Activated CD8-positive, alpha-beta memory T cell treated with anti-CD3 and anti-CD28 coated beads, Interleukin-2, amount 10 ng/mL, durations not matched to agents 7 days and 5 days (primary cell): ENCODE measurements at places on chromosomes 16 and 17.

DNA sequence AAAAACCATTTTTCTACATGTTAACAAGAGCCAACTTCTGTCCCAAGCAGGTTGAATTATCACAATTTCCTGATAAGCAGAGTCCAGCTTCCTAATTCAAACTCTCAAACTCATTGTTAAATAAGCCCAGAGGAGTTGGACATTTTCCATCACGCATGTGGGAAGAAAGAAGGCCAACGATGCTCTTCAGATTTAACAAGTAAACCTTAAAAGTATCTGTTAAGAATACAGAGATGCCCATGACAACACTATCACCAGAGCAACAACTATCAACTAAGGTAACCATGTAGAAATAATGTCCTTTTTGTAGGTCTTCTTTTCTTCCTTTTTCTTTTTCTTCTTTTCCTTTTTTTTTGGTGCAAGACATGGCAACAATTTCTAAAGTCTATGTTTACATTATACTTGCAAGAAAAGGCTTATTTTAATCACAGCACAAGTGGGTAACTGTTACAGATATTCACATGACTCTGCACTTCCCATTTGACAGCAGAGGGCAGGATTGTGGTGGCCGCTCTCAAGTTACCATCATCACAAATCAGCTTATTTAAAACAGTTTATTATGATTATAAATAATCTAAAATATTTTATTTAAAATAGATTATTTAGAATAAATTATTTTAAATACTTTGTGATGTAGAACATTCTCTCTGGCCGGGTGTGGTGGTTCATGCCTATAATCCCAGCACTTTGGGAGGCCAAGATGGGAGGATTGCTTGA lies 35.7 kb upstream of the DHRS7B start:
- no peak overlapping the region for H3K4me3 ChIP-seq
- no peaks in the 10 kb centered on the region for H3K4me1 ChIP-seq
- no peak overlapping the region for H3K27ac ChIP-seq
- H3K27me3 ChIP-seq = no peaks in the 10 kb centered on the region
- H3K36me3 ChIP-seq = no peaks in the 10 kb centered on the region
- no peak for DNase-seq

DNA sequence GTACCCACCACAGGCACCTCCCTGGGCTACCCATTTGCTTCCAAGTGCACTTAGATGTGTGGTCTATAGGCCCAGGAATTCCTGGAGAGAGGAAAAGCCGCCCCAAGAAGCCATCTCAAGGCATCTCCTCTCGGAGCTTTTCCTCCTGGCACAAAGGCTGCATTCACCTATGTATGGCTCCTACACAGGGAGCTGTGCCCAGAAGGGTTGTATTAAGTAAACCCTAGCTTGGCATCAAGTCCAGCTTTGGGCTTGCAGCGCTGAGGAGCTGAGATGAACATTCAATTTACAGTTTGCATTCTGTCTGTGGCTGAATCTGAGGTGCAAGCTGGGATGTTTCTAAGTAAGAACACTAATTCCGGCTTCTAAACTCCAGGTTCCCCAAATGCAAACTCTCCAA lies 81.3 kb downstream of the CDYL2 start:
- peaks cover 57% of the 10 kb centered on the region for H3K4me1 ChIP-seq
- peaks cover 18% of the 10 kb centered on the region for H3K36me3 ChIP-seq

DNA sequence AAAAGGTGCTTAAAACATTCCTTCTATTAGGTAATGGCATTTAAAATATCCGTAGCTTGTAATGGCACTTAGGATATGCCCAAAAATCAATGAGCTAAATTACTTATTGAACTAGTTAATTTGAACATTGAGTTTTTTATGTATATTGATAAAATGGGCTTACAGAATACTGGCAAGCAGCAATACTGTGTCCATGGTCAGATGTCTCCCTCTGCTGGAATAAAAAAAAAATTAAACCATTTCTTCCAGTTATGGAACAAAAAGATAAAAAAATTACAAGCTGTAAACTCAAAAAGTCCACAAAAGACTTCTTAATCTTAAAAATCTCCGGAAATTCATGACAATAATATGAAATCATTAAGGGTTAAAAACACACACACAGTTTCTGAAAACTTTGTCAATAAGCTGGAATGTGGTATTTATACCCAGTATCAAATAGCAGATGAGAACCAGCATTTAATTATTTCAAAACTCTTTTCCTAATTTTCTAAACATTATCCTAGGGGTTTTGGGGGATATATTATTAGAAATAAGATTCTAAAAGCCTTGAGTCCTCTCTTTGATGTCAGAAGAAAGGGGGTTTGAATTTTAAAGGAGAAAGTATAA lies 21.5 kb upstream of the PSMD7 start:
- peaks cover 28% of the 10 kb centered on the region for H3K27me3 ChIP-seq

DNA sequence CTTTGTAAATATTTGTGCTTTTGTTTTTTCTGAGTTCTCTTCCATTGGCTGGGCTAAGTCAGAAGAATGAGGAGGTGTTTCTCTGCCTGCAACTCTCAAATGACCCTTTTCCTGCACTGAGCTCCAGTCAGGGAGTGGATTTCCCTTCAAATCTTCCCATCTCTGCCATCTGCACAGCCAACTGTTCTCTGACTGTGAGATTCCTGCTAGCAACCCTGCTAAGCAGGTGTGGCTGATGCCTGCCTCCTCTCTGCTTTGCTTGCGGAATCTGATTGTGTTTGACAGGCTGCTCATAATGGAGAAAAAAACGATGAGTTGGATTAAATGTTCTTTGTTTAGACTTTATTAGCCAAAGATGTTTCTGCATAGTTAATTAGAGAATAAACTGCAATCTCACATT lies 519.8 kb downstream of the TMEM114 start:
- no peak for DNase-seq
- no peak overlapping the region for H3K27ac ChIP-seq
- H3K36me3 ChIP-seq = no peaks in the 10 kb centered on the region
- H3K4me3 ChIP-seq = no peak overlapping the region
- H3K4me1 ChIP-seq = no peaks in the 10 kb centered on the region

- no peaks in the 10 kb centered on the region for H3K4me1 ChIP-seq
- H3K27me3 ChIP-seq = no peaks in the 10 kb centered on the region
- H3K27ac ChIP-seq = no peak overlapping the region
- no peaks in the 10 kb centered on the region for H3K36me3 ChIP-seq
Observed at GRCh38 chr16:7534749-7535148, 202.1 kb downstream of the RBFOX1 start.

DNA sequence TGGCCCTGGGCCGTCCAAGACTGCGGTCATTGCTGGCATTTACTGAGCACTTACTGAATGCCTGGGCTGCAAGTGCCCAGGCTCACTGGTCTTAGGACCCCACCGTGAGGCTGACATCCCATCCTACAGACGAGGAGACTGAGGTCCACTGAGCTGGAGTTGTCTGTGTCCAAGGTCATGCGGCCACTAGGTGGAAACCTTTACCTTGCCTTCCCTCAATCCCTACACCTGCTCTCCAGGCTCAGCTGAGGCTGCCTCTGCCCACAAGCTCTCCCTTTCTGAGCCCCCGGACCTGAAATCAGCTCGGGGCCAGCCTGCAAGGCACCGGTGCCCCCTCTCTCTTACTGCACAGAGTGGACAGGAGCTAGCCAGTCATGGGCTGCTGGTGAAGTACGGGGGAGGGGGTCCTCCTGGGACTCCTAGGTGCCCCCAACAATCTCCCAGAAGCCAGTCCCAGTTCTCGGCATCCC lies 1.5 kb downstream of the CASKIN1 start:
- DNase-seq = peak; percentile 69
- H3K4me1 ChIP-seq = no peaks in the 10 kb centered on the region
- no peak overlapping the region for H3K4me3 ChIP-seq
- H3K27me3 ChIP-seq = peaks cover 41% of the 10 kb centered on the region

GRCh38 chr17:41823141-41823524 lies 10.3 kb downstream of the FKBP10 start:
- no peak overlapping the region for H3K27ac ChIP-seq
- H3K27me3 ChIP-seq = no peaks in the 10 kb centered on the region

GRCh38 chr17:82050152-82050760 lies 1.4 kb downstream of the RFNG start:
- H3K4me1 ChIP-seq = peaks cover 27% of the 10 kb centered on the region
- peak overlapping the region; percentile 76 for H3K4me3 ChIP-seq
- no peak for DNase-seq

- peaks cover 26% of the 10 kb centered on the region for H3K4me1 ChIP-seq
- peaks cover 18% of the 10 kb centered on the region for H3K27me3 ChIP-seq
- H3K4me3 ChIP-seq = no peak overlapping the region
- peaks cover 2% of the 10 kb centered on the region for H3K36me3 ChIP-seq
- no peak for DNase-seq
- no peak overlapping the region for H3K27ac ChIP-seq
Observed at GRCh38 chr17:74691151-74691550, 21.6 kb downstream of the CD300LF start.

DNA sequence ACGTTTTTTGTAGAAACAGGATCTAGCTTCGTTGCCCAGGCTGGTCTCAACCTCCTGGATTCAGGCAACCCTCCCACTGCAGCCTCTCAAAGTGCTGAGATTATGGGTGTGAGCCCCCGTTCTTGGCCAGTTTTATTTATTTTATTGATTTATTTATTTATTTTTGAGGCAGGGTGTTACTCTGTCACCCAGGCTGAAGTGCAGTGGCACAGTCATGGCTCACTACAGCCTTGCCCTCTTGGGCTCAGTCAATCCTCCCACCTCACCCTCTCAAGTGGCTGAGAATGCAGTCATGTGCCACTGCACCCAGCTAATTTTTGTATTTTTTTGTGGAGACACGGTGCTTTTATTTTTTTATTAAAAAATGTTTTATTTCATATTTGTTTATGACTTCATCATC lies 79.9 kb upstream of the ATF7IP2 start:
- H3K27me3 ChIP-seq = no peaks in the 10 kb centered on the region
- no peaks in the 10 kb centered on the region for H3K36me3 ChIP-seq
- DNase-seq = no peak
- H3K27ac ChIP-seq = no peak overlapping the region

DNA sequence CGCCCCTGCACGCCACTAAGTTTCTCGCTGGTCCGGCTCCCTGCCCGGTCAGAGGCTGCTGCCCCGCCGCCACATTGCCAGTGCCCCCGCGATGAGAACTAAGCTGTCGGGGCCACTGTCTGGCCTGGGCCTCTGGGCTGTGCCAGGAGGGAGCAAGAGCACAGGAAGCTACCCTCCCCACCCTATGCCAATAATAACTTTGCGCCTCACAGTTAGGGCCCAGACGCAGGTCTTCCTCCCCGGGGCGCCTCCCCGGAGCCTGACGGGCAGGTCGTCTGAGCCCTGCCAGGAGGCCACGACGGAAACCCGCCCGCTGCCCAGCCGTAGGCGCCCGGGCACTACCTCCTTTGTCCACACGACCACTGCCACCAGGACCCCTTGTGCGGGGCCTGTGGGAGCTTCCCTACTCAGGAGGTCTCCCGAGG lies 1.5 kb downstream of the ZFPM1 start:
- H3K4me3 ChIP-seq = peak overlapping the region; percentile 84
- no peaks in the 10 kb centered on the region for H3K27me3 ChIP-seq
- no peak for DNase-seq
- H3K36me3 ChIP-seq = no peaks in the 10 kb centered on the region

DNA sequence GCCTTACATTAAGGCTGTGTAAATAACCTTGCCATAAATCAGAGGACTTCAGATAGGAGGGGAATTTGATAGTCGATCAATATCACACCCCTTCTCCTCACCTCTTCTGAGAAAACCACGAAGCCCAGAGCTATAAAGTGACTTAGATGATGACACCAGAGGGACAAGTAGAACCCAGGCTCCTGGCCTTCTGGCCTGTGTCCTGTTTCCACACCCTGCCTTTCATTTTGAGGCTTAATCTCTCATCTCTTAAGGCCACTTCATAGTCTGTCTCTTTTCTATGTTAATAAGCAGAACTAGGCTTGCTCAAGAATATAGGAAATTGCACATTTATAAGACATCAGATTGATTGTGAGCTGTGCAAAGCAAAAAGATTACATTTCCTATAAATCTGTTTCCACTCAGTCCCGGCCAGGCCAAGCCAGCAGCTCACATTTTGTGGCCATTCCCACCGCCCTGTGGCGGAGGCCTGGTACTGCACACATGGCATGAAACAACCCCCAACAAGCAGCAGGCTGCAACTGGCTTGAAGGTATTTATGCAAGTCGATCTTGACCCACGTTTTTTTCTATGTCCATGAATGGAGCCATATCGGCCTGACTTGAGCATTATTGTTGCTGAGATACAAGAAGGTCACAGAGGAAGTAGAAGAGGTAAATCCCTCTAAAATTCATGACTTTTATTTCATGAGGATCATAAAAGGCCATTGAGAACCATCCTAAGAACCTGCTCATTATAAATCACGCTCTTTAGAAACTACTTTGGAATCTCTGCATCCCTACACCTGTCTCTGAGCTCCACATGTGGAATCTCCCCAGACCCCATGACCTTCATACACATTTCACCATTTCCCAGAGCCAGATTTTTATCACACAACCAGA lies 93.7 kb downstream of the PMP22 start:
- H3K4me3 ChIP-seq = no peak overlapping the region
- H3K36me3 ChIP-seq = no peaks in the 10 kb centered on the region
- H3K27me3 ChIP-seq = no peaks in the 10 kb centered on the region
- peak; percentile 42 for DNase-seq

- no peaks in the 10 kb centered on the region for H3K27me3 ChIP-seq
- H3K27ac ChIP-seq = no peak overlapping the region
- H3K4me3 ChIP-seq = no peak overlapping the region
- DNase-seq = no peak
- peaks cover 45% of the 10 kb centered on the region for H3K36me3 ChIP-seq
Observed at GRCh38 chr17:35641032-35641431, 53.9 kb downstream of the AP2B1 start.

GRCh38 chr16:66127459-66128370 lies 238.8 kb upstream of the CDH5 start:
- H3K4me3 ChIP-seq = no peak overlapping the region
- no peaks in the 10 kb centered on the region for H3K4me1 ChIP-seq
- peaks cover 38% of the 10 kb centered on the region for H3K27me3 ChIP-seq
- no peak overlapping the region for H3K27ac ChIP-seq

- H3K27me3 ChIP-seq = no peaks in the 10 kb centered on the region
- H3K4me3 ChIP-seq = no peak overlapping the region
- no peaks in the 10 kb centered on the region for H3K4me1 ChIP-seq
- no peaks in the 10 kb centered on the region for H3K36me3 ChIP-seq
- H3K27ac ChIP-seq = no peak overlapping the region
Observed at GRCh38 chr16:47928008-47928407, 227.8 kb downstream of the ABCC12 start.

DNA sequence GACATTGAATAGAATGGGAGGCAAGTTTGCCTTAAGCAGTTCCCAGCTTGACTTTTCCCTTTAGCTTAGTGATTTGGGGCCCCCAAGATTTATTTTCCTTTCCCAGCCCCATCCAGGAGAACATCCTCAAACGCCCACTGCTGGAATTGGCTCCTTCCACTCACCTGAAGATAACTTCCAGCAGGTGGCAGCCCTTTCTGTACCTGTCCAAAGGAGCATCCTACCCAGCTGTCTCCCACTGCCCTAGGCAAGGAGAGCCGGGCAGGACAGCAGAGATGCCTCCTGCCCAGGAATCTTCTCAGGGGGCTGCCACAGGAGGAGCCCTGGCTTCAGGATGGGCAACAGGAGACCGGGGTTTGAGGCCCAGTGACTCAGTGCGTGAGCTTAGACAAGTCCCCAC lies 6.4 kb downstream of the CACNG5 start:
- no peak overlapping the region for H3K27ac ChIP-seq
- peaks cover 21% of the 10 kb centered on the region for H3K27me3 ChIP-seq
- H3K4me1 ChIP-seq = no peaks in the 10 kb centered on the region
- no peak overlapping the region for H3K4me3 ChIP-seq
- no peaks in the 10 kb centered on the region for H3K36me3 ChIP-seq

GRCh38 chr16:727291-727977 lies 528 bp downstream of the HAGHL start:
- no peak overlapping the region for H3K27ac ChIP-seq
- no peaks in the 10 kb centered on the region for H3K27me3 ChIP-seq
- peak overlapping the region; percentile 56 for H3K4me3 ChIP-seq
- H3K4me1 ChIP-seq = peaks cover 4% of the 10 kb centered on the region
